NCI-H345 (cell line): ENCODE measurements at places on chromosomes 5 and 9.

- no peak for DNase-seq
These were observed 126.0 kb upstream of the MAN2A1 start for GRCh38 chr5:109563739-109564138.

DNA sequence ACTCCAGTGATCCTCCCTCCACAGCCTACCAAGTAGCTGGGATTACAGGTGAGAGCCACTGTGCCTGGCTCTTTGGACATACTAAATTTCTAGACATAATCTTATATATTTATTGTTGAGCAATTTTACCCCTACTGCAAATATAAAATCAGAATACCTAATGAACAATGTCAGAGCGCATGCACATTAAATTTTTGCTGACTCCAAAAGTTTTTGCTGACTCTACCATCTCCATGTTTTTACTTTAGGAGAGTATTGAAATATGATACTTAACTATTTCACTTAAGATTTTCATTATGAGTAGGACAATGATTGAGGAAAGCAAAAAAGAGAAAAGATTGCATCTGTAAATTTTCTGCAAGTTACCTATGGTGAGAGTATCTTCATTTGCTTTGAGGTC is 402.3 kb downstream of the LRRC70 start:
- DNase-seq, result no peak

DNA sequence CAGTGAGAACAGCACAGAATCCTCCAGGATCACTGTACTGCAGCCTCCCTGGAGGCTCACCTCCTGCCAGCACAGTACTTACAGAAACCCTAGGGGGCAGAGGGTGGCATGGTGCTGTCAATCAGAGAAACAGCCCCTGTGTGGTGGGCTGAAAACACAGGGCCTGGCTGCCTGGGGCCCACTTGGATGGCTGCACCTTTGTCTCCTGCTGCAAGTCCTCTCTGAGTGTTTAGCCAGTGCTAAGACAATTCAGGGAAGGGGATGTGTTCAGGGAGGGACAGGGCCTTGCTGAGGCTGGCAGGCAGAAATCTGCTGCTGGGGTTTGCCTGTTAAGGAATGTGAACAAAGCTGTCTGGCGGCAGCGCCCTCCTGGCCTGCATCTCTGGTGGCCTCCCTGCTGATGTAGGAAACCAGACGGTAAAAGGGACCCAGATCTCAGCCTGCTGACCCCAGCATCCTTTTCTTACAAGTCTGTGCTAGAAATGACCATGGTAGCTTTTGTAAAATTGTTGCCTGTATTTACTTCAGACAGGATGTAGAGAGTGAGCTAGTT is 39.5 kb downstream of the PRRC2B start:
- DNase-seq, result no peak

- no peak for DNase-seq
These were observed 27.6 kb downstream of the IL7R start for GRCh38 chr5:35884191-35884769.

DNA sequence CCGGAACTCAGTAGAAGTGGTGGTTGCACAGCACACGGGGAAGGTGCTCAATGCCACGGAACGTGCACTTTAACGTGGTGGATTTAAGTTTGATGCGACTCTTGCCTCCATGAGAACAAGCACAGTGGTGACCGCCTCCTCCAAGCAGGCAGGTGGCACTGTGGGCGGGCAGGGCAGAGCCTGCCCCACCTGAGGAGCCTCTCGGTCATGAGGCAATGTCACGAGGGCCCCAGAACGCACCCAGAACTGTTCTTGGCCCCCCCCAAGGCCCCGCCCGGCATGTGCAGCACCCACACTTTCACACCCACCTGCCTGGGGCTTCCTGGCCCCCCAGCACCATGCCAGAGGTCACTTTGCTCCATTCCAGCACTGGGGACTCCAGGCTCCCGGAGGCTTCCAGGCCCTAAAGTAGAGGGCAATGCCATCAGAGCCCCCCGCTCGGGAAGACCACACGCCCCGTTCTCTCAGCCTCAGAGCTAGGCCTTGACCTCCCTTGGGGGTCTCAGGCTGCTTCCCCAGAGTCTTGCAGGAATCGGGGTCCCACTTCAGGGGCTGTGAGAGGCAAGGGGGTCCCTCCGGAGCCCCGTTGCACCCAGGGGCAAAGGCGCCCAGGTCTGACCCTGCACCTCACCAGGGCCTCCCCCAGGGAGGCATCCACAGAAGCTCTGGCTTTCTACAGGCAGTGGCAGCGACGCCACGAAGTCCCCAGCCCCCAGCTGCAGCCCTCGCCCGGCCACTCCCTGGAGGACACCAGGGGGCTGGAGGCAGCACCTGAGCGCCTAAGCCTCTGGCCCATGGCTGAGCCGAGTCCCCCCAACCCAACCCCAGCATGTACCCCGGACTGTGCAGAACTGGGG is 14.0 kb downstream of the CCDC187 start:
- DNase-seq, result no peak

- peak; percentile 4 for DNase-seq
These were observed 49.5 kb upstream of the EGFLAM start for GRCh38 chr5:38208782-38209378.

DNA sequence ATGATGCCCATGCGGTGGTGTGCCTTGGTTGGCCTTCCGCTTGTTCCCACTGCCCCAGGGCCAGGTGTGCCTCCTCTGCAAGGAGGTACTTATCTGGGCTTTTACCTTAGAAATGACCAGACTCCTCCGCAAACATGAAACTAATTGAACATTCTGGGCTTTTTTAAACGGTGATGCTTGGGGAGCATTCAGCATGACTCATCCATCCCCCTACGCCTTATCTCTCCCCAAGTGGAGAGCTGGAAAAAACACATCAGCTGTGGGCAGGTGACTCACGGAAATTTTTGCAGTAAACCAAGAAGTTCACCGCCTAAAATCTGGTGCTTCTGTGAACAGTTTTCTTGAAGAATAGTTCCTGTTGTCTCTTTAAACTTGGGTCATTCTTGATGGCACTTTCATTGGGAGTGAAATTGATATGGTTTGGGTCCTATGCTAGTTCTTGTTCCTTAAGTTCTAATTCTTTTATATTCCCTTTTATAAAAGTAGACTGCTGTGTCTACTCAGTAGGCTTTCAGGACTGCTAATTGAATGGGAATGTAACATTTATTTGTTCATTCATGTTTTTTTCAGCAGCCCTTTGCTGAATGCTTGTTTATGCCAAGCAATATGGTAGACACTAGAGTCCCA is 39.6 kb downstream of the SFXN1 start:
- DNase-seq, result no peak
